ENCODE measurements at places on chromosomes 6 and 20.

DNA sequence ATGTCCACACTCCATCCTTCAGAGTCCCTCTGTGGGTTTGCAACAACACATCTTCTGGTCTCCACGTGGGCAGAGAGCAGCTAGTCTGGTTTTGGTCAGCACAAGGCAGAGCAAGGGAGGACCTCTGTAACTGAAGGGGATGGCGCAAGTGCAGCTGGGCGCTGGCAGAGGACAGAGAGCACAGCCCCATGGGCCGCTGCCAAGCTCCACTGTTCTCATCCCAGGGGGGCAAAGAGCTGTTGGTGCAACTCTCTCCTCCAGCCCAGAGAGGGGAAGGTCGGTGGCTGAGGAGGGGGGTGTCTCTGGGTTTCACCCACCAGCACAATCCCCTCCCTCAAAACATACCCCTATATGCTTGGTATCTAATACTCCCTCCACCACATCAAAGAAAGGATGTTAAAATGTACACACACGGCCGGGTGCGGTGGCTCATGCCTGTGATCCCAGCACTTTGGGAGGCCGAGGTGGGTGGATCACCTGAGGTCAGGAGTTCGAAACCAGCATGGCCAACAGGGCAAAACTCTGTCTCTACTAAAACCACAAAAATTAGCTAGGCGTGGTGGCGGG, 9.1 kb downstream of the ATP9A start:
- ATAC-seq: no peak

DNA sequence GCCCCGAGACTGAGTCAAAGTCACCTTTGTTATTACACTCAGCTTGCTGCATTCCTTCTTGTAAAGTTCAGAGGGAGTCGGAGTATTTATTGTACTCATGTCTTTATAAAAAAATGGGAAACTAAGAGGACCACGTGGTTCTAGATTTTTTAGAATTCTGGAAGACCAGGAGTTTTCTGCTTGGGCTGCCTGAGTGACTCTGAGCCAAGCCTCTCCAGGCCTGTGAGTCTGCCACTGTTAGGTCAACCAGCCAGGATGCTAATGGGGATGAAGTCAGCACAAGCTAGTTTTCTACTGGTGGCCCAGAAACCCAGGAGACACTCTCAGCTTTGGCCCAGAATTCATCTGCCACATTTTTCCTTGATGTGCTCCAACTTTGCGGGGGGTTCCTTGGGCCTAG, 453.5 kb upstream of the SULF2 start:
- ATAC-seq: peak; percentile 85

GRCh38 chr6:41644297-41644879, 6.1 kb downstream of the MDFI start:
- peak; percentile 67 for ATAC-seq

DNA sequence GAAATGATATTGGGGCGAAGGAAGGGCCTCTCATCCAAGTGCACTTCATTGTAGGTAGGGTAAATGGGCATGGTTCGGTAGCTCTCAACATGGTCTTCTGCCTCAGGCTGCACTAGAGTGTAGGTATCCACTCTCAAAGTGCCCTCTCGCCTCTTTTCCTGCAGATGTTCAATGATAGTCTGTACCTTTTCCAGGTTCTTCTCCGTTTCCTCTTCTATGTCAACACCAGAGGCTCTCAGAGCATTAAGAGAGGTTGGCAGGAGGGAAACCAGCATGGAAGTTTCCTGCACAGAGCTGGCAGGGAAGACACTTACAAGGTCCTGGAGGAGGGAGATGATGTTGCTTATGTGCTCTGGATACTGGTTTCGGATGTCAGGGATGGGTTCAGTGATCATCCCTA, 7.1 kb downstream of the ZNFX1 start:
- no peak for ATAC-seq

DNA sequence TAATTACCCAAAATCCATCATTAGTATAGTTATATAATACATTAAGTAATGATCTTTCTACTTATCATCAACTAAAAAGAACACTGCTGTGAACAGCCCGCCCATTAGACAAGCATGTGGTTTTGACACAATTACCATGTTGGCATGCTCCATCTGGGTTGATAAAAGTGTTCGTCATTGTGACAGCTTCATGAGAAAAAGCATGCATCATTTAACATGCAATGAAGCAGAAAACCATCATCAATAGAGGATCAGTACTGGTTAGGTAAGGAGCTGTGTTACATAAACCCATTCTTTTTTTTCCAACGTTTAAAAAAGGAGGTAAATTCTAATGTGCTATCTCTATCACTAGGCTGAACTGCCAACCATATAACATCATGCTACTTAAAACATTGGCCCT, 101.9 kb downstream of the EPB41L2 start:
- peak; percentile 26 for ATAC-seq

GRCh38 chr6:12222405-12223366, 67.5 kb upstream of the EDN1 start:
- ATAC-seq: no peak

DNA sequence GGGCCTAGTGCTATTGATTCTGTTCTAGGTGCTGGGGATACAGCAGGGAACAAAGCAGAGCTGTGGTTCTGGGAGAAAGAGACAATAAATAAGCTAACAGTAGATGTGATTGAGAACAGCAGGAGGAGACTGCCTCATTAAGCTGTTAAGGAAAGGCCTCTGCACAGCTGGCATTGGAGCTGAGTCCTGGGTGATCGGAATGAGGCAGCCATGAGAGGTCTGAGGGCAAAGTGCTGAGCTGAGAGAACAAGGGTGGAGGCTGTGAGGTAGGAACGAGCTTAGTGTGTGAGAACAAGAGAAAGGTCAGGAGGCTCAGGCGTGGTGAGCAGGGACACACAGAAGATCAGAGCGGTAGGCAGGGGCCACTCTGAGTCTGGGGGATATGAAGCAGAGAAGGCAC, 18.3 kb downstream of the DDX27 start:
- no peak for ATAC-seq
